ENCODE measurements at places on chromosomes 6 and 20. TPM values are rescaled to one million over a fixed set of nuclear protein-coding genes. Genes with fewer than 3 reads are reported as not detected.
A peak's percentile ranks its signal among the peaks of the same experiment; 100 is the strongest.

The GPLD1 gene
- total RNA-seq, result 0.98 TPM

The SYCP2L gene
- 0.18 TPM for total RNA-seq

GRCh38 chr6:23280437-23280836 lies 711.1 kb downstream of the HDGFL1 start:
- no peak for DNase-seq

DNA sequence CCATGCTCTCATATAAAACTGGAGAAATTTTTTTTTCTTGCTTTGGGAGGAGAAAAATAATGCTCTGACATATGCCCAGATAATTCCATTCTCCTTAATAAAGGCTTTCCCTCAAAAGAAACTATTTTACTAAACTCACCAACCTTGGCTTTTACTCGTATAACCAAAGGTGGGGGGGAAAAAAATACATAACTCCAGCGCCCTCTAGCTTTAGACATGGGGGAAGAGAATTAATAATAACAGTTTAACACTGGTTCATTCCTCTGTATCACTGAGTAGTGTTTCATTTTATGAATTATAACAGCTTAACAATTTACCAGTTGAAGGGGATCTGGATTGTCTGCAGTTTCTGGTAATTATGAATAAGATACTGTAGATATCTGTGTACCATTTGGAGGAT lies 1226.1 kb downstream of the GRIK2 start:
- no peak for DNase-seq

GRCh38 chr6:143637691-143638090 lies 40.1 kb upstream of the PHACTR2 start:
- DNase-seq, result no peak

GRCh38 chr6:107398001-107398400 lies 61.4 kb downstream of the PDSS2 start:
- DNase-seq, result no peak

The GGTLC1 gene
- total RNA-seq, result not detected

DNA sequence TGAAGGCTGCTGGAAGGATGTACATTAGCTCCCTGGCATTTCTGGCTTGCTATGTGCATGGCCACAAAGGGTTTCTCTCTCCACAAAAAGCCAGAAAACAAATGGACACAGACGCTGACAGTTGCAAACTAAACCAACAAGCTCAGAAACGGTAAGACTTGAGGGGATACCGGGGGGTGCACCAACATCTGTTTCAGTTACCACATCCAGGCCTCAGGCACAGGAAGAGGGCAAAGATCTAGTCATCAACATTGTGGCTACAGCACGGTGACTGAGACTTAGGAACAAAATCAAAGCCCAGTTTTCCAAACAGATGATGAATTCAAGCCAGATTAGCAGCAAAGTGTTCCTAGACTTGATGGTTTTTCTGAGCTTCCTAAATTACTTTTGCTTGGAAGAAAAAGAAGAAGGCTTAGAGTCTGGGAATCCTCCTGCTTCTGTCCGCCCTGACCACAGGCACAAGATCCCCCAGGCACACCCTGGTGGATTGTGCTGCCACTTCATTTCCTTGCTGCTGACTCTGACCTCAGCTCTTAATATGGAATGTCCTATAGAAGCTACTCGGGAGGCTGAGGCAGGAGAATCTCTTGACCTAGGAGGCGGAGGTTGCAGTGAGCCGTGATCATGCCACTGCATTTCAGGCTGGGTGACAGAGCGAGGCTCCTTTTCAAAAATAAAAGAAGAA lies 54.2 kb upstream of the ADGRF1 start:
- DNase-seq, result no peak

GRCh38 chr6:97059473-97059872 lies 134.9 kb downstream of the KLHL32 start:
- no peak for DNase-seq

The FERMT1 gene
- 62.0 TPM for total RNA-seq

DNA sequence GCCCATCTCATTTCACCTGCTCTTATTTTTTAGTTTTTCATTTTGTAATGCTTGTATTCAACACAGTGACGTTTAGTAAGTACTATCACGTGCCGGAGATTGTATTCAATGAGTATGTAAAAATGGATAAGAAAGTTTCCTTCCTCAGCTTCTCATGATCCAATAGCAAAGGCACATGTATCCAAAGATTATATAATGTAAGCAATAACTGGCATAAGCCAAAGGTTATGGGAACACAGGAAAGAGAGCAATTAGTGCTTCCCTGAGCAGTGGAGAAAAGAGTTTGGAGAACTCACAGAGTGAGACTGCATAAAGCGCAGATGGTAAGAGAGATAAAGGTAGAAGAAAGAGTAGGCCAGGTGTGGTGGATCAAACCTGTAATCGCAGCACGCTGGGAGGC lies 21.8 kb upstream of the LTV1 start:
- no peak for DNase-seq

GRCh38 chr20:34834459-34834893 lies 9.0 kb upstream of the NCOA6 start:
- no peak for DNase-seq

DNA sequence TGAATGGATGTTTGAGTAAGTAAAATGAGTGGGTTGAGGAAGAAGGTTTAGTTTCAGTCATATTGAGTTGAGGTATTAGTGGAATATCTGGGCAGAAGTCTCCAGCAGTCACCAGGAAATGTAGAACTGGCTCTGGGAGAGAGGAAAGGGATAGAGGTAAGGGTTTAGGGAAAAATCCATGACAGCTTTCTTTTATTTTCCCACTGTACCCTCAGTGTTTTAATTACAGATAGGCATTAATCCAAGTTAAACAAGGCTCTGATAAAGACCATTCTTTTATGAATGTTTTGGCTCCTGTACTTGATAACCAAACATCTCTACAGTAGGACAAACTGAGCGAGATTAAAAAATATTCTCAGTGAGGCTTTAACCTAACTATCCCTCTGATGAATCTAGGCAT lies 318.4 kb upstream of the SYNCRIP start:
- DNase-seq, result no peak

DNA sequence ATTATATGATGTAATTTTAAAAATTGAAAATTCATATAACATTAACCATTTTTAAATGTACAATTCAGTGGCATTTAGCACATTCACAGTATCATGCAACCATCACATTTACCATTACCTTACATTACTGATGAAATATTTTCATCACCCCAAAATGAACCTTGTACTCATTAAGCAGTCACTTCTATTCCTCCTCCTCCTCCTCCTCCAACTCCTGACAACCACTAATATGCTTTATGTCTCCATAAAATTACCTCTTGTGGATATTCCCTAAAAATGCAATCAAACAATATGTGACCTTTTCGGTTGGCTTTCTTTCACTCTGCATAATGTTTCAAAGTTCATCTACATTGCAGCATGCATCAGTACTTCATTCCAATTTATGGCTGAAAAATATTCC lies 45.2 kb downstream of the ZHX3 start:
- no peak for DNase-seq

GRCh38 chr20:354298-354977 lies 7.5 kb downstream of the NRSN2 start:
- DNase-seq, result peak; percentile 76

The ADAM33 gene
- total RNA-seq, result 20.7 TPM

DNA sequence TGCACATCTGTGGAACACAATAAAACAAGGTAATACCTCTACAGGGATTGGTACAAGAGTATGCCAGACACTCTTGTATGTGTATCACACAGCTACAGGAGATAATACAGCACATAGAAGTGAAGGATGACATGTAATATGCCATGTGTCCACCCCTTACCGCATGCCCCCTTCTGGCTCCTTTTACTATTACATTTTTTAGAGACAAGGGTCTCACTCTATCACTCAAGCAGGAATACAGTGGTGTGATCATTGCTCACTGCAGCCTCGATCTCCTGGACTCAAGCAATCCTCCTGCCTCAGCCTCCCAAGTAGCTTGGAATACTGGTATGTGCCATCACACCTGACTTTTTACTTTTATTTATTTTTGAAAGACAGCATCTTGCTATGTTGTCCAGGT lies 4.2 kb upstream of the NCR3 start:
- DNase-seq, result no peak

The BTBD9 gene
- total RNA-seq, result 31.3 TPM

GRCh38 chr6:166591961-166592520 lies 5.6 kb upstream of the RAMACL start:
- no peak for DNase-seq

All from left colon (tissue), 2 donors.